ENCODE measurements at places on chromosomes 11 and 22. TPM values are rescaled to one million over a fixed set of nuclear protein-coding genes. Genes with fewer than 3 reads are reported as not detected.

Gene ALDH3B1
- 1.4 TPM for total RNA-seq

Gene ANO9
- total RNA-seq: 29.7 TPM

Gene NOX4
- total RNA-seq: 17.9 TPM

Gene TIMP3
- total RNA-seq: 68.2 TPM

Gene ENTHD1
- not detected for total RNA-seq
